ENCODE measurements at places on chromosomes 5 and 9. TPM values are rescaled to one million over a fixed set of nuclear protein-coding genes. Genes with fewer than 3 reads are reported as not detected.

DNA sequence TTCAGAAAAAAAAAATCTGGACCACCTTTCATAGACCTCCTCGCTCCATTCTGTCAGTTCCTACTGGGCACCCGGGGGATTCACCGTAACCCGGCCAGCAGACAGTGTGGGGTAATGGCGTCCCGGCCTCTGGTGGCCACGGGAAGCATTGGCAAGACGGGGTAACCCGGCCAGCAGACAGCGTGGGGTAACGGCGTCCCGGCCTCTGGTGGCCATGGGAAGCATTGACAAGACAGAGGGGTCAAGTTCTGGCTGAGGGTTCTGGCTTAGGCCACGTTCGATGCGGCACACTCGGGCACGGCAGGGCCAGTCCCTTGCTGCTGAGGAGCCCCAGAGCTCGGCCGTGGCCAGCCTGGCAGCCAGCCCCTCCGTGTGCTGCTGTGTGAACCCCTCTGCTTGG, 116.2 kb upstream of the RAPGEF1 start:
- DNase-seq: no peak

GRCh38 chr5:147168578-147169327, 66.1 kb upstream of the STK32A start:
- DNase-seq: no peak

- DNase-seq: no peak
Measured at GRCh38 chr5:3123763-3124157, 372.3 kb upstream of the IRX2 start.

DNA sequence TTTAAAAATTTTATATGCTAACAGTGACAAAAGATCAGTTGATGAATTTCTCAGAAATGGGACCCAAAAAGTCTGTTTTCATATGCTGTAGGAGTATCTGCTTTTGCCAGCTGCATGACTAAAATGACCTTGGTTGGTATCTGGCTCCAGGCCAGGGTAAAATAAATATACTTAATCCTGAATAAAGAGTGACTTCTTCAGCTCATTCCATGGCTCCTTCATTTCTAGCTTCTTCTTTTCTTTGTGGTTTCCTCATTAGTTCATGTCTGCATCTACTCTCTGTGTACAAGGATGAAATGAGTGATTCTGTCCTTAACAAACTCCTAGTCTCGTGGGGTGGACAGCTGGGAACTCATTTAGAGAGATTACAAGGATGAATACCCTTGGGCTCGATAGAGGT, 36.0 kb downstream of the RCL1 start:
- no peak for DNase-seq

- DNase-seq: peak; percentile 38
Measured at GRCh38 chr5:63963080-63963735, 963 bp upstream of the HTR1A start.

DNA sequence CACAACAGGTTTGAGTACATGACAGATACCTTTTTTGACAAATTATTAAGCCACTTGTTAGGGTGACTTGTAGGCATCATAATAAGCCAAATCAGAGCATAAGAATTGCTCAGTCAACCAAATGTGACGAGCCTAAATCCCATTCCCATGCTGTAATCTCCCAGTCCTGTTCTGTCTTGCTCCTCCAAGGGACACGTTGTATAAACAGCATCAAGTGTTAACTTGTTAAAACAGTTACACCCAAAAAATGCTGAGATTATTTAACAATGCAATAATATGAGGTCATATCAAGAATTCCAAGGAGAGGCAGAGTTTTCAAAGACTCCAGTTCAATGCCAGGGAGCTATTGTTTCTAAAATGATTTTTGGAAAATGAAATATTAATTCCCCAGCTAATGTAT, 76.2 kb downstream of the SH3TC2 start:
- no peak for DNase-seq

Gene MAN2A1
- 47.4 TPM for total RNA-seq

Gene OR13D1
- total RNA-seq: not detected

Gene TXNDC8
- not detected for total RNA-seq

Gene HTR4
- not detected for total RNA-seq

Data from activated T-cell treated with anti-CD3 and anti-CD28 coated beads, Interleukin-2, amount 50 U/mL, for 72 hours (primary cell).